Right ventricle myocardium superior (tissue), 1 donor: ENCODE measurements at places on chromosomes 16 and 17. TPM values are rescaled to one million over a fixed set of nuclear protein-coding genes. Genes with fewer than 3 reads are reported as not detected.

Gene GFAP
- 4.7 TPM for total RNA-seq

Gene HS3ST3A1
- total RNA-seq, result 1.3 TPM

Gene SPECC1
- total RNA-seq, result 8.5 TPM

Gene CES5A
- 0.35 TPM for total RNA-seq

Gene PERCC1
- 0.32 TPM for total RNA-seq
